ENCODE measurements at places on chromosomes 11 and 22.

DNA sequence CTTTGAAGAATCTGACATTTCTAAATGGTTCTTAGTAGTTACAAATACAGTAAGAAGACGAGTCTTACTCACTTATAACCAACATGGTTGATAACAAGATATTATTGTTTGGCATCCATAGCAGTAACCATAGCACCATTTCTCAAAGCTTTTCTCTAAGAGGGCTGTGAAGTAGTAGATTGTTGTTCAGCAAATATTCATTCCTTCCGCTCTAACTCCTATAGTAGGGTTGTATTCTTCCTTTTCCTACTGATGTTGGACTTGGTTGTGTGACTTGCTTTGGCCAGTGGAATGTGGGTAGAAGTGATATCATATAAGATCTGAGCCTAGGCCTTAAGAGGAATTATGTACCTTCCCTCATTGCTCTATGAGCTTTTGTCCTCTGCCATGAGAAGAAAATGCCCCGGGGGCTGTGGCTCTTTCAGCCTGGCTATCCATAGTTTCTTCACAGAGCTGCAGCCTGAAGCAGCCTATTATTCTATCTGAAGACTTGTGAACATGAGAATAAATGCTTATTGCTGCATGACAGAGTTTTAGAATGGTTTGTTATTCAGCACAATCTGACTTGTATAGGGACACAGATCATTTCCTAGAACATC lies 28.9 kb upstream of the ZBED5 start:
- DNase-seq, result no peak

DNA sequence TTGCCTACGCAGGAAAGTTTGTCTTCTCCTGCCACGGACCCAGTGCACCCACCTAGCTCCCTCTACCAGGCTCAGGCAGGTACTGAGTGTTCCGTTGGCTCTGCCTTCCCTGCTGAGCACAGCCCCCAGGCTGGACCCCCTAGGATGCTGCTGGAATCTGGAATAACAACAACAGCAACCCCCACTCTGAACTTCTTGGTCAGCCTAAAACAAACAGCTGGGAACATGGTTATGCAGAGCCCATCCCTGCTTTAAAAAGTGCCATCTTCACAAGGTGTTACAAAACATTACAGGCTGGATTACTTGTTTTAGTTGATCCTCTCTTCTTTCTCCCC lies 1.8 kb downstream of the OPCML start:
- no peak for DNase-seq

GRCh38 chr11:44399968-44400367 lies 90.0 kb upstream of the ALX4 start:
- no peak for DNase-seq

DNA sequence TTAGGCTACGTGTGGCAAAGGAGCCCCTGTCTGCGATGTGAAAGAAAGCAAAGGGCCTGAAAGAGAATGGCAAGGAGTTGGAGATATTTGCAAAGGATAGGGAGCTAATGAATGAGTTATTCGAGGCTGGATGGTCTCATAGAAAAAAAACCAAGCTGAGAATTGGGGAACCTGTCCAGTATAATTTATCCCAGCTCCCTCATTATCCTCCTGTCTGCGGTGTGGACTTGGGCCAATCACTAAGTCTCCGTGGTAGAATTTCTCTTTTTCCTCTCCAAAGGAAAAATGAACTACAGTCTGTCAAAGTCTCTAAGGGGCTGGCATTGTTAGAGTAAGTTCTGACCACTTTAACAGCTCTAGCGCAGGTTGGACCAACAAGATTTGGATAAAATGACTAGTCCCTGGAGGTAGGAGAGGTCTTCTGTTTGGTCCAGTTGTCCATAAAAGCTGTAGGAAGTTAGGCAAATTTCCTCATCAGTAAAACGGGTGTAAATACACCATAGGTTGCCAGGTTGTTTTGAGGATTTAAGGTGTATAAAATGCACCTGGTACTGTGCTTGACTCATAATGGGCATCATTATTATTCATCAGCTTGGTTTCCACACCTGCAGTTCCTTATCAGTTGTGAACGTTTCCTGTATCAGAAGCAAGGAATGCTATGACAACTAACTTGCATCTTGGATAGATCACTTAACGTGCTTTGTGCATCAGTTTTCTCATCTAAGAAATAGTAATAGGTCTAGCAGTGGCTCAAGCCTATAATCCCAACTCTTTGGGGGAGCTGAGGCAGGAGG lies 10.3 kb upstream of the CDON start:
- no peak for DNase-seq

- no peak for DNase-seq
Measured at GRCh38 chr22:39206491-39206890, 38.3 kb downstream of the PDGFB start.

- DNase-seq, result no peak
Measured at GRCh38 chr22:46848197-46848596, 85.7 kb downstream of the TBC1D22A start.

GRCh38 chr11:103013421-103013820 lies 57.9 kb upstream of the MMP13 start:
- DNase-seq, result no peak

- DNase-seq, result no peak
Measured at GRCh38 chr11:67227726-67228125, 38.5 kb upstream of the GRK2 start.

DNA sequence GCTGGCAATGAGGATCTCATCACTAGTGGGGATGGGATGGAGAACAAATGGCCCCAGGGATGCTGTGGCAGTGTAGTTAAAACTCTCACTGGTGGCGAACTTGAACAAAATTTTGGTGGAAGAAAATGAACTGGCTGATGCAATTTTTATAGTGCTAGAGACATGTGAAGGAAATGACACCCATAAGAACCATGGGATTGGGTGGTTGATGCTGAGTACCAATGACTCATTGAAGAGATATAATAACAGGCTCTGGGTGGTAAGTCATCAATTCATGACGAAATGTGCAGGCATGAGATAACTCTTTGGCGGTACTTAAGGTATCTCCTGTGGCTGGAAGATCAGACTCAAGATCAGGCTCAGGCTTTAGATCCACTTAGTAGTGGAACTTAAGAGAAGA lies 172.9 kb upstream of the DDI1 start:
- no peak for DNase-seq

- no peak for DNase-seq
Measured at GRCh38 chr22:38162881-38163843, 18.5 kb downstream of the PLA2G6 start.

DNA sequence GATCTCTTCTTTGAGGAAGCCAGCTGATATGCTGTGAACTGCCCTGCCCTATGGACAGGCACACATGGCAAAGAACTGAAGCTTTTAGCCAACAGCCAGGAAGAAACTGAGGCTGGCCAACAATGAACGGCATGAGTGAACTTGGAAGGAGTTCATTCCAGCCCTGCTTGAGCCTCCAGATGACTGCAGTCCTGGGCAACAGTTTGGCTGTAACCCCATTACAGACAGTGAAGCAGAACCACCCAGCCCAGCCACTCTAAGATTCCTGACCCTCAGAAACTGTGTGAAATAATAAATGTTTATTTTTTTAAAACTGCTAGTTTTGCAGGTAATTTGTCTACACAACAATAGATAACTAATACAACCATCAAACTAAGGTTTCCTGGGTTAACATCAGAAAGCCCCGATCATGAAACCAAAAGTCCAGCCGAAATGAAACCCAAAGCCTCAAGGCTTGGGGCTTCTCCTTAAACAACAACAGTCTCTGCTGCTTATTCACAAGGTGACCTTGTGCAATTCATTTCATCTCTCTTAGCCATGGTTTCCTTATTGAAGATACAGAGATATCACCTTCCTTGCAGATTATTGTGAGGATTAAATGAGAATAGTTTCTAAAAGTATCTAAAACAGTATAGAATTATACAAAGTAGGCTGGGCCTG lies 31.4 kb downstream of the PAK1 start:
- DNase-seq, result no peak

DNA sequence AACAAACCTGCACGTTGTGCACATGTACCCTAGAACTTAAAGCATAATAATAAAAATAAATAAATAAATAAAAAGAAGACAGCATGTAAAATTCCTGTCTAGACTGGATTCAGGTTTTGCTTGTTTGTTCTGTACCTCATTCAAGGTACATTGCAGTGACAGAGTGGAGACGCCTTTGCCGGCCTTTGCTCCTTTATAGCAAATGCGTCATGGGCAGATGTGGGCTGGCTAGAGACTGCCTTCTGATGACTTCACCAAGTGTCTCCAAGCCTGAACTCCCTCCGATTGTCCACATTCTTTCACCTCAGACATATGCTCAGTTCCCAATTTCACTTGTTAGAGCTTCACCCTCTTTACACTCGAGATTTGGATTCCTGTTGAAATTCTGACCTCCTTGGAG lies 147.8 kb upstream of the ARHGAP20 start:
- no peak for DNase-seq

GRCh38 chr11:128628686-128629085 lies 41.3 kb upstream of the ETS1 start:
- DNase-seq, result no peak

DNA sequence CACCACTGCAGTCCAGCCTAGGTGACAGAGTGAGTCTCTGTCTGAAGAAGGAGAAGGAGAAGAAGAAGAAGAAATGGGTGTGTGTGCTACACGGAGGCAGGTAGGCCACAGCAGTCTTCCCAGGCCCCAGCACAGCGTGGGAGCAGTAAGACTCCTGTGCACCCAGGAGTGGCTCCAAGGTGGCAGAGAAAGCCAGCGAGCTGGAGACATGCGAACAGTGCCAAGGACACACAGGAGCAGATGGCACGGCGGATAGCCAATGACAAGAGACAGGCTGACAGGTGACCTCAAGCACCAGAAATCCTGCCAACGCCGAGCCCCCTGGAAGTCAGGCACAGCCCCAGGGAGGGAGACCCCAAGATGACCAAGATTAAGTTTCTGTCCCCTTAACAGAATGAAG lies 9.0 kb upstream of the SCGB1A1 start:
- DNase-seq, result no peak

DNA sequence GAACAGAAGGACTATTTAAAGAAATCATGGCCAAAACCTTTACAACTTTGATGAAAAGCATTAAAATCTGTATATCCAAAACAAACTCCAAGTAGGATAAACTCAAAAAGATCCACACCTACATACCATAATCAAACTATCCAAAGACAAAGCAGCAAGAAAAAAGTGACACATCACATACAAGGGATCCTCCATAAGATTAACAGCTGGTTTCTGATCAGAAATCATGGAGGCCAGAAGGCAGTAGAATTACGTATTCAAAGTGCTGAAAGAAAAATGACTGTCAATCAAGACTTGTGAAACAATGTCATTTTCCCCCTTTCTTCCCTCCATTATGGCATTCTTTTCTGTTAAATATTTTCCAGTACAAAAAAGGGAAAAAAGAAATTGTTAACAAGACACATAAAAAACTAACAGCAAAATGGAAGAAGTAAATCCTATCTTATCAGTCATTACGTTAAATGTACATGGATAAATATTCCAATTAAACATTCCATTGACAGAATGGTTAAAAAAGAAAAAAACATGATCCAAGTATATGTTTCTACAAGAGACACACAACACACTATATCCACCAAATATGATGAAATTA lies 34.2 kb upstream of the ARHGAP32 start:
- no peak for DNase-seq

GRCh38 chr11:57901278-57901677 lies 122.4 kb upstream of the OR9Q1 start:
- DNase-seq, result no peak

- no peak for DNase-seq
Measured at GRCh38 chr11:7511401-7511800, 2.4 kb upstream of the PPFIBP2 start.

GRCh38 chr11:89161949-89162348 lies 15.7 kb upstream of the TYR start:
- DNase-seq, result no peak

All from stimulated activated CD8-positive, alpha-beta memory T cell treated with anti-CD3 and anti-CD28 coated beads, Interleukin-15, amount 100 ng/mL, for 1 hour (primary cell).